ENCODE measurements at places on chromosomes 6 and 20.
A peak's percentile ranks its signal among the peaks of the same experiment; 100 is the strongest.

DNA sequence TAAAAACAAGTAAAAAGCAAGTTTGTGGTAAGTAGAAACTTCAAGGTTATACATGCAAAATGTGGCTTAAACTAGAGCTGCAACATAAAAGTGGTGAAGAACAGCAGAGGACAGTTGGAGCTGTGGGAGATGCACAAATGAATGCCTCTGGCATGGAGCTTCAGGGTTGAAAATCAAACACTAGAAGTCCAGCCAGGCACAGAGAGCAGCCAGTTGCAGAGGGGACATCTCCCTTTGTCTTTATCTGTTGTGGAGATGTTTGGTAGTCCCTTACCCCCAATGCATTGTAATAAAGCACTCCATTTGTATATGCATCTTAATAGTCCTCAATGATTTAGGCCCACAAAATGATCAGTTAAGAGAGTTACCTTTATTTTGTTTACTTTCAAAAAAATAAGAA, 73.1 kb upstream of the C20orf144 start:
- DNase-seq, result no peak

DNA sequence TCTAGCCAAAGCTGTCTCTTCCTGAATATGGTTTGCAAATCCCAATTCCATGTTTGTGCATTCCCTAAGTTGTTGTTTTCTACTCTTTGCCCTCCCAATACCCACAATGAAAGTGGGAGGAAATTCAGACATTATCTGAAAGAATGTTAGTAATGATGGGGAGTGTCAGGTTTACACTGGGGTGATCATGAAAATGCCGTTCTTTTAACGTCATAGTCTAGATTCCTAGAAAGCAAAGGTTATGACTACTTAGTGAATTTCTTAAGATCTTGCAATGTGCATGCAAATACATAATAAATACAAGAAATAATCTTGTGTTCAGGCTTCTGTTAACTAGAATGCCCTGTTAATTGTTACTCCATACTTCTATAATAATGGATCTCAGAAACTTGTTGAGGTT, 101.0 kb downstream of the LCA5 start:
- no peak for DNase-seq

DNA sequence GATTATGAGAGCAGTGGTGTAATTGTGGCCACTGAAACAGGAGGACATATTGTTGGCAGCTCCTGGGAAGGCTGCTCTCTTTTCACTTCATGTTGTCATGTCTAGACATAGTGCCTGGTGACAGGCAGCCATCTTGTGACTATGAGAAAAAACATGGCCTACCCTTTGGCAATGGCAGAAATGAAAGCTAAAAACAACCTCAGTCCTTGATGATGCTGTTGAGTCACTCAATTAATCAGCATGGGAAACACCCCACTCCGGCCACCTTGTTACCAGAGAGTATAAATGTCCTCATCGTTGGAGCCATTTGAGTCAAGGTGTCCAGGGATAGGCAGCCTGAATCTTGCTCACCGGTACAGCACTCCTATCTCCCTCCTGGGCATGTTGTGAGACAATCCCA, 31.2 kb upstream of the HMGA1 start:
- DNase-seq, result no peak

DNA sequence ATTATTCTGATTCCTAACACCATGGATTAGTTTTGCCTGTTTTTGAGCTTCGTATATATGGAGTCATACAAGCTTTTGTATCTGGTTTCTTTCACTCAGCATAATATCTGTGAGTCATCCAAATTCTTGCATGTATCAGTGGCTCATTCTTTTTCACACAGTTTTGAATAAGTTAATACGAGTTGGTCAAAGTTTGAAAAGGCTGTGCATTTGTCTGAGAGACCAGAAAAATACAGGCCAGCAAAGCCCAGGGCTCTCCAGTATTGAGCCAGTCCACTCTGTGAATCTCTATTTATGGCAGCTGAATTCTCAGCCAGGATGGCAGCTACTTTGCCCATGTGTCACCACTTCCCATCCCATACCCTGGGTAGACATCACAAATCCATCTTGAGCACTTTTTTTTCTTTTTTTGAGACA, 7.2 kb upstream of the CHMP4B start:
- DNase-seq, result no peak

DNA sequence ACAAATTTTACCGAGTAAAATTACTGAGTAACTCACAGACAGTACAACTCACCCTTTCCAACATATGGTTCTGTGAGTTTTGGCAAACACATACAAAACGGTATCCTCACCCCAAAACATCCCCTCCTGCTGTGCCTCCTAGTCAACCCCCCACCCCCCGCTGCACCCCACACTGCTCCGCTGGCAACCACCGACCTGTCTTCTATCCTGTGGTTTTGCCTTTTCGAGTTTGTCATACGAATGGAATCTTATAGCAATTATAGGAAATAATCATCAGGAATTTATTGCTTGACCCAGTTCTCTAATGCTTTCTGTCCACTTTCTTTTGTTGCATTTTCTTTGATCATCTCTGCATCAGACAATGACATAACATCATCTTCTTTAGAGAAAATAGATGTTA, 312.3 kb downstream of the KIF16B start:
- DNase-seq, result no peak

DNA sequence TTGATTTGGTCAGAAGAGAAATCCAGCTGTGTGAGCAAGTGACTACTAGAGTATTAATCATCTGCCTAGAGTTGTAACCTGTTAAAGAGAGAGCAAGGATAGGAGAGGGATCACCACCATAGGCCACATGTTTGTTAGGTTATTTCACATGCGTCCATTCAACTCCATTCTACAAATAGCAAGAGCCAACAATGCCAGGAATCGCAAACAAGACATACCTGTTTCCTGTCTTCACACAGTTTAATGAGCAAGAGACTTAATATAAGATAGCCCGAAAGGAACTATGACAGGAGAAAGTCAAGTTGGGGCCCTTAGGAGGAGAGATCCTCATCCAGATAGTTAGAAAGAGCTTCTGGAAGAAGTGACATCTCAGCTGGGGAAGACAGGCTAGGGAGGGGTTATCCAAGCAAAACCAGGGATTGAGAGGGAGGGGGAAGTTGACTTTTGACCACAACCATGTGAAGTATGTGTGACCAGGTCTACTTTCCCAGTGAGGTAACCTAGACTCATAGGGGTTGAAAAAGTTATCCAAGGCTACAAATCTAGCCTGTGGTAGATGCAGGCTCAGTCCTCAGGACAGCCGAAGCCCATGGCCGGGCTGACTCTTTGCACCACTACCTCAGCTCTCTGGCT, 147.4 kb downstream of the ALDH8A1 start:
- no peak for DNase-seq

GRCh38 chr6:50361641-50362331, 312.1 kb upstream of the DEFB112 start:
- DNase-seq, result no peak

GRCh38 chr6:161889324-161889723, 615.5 kb upstream of the AGPAT4 start:
- DNase-seq, result no peak

DNA sequence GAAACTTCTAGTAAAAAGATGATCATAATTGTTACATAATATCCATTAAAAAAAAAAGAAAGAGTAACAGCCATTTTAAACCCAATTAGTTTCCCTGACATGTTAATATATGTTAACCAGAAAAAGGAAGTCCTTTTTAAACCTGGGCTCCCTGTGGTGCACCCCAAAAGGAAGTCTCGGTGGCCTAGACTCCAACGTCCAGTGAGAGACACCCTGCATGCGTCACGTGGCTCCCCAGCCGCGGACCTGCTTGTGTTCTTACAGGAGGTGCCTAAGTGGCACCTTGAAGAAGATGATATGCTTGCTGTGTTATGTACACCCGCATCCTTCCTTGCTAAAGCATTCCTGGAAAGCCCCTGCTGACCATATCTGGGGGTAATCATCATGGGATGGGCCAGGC, 50.1 kb downstream of the FOXC1 start:
- DNase-seq, result no peak

DNA sequence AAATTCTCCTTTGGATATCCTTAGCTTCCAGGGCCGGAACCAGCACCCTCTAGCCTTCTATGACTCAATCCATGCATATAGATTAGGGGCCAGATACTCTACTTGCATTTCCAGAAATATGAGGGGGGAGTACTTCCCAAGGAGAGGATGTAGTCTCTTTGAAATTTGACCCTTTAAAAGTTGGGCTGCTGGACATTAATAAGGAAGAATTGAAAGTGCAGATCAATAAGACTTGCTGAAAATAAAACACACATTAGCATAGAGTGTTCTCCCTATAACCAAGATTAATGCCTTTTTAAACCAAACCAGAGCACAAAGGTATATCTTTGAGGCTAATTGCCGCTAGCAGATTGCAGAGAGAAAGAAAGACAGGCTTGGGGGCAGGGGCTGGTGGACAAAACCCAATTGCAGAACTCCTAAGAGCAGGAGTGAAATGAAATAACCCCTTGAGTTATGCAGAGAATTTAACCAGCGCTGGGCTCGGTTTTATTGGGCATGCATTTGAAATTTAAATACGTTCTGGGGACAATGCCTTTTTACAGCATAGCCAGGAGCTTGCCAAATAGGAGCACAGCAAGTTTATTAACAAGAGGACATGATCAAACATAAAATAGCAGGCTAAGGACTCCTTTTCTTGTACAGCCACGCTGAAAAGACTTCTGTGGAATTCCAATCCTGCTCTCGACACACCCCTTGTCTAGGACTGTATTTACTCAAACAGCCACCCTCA, 108.2 kb upstream of the SALL4 start:
- DNase-seq, result no peak

- DNase-seq, result peak; percentile 30
Measured at GRCh38 chr20:49635166-49635565, 67.2 kb upstream of the PTGIS start.

DNA sequence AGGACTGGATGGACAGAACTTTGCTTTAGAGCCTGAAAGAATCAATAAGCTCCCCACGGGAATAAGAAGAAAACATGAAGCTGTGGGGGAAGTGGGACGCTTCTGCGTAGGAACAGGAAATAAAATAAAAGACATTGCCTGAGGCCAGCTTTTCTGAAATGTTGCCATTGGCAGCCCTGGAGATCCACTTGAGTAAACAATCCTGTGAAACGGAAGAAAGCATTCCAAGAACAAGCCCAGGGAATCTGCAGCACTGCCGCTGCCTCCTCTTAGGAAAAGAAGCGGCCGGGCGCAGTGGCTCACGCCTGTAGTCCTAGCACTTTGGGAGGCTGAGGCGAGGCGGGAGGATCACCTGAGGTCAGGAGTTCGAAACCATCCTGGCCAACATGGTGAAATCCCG, 182.3 kb upstream of the RALGAPA2 start:
- DNase-seq, result no peak

DNA sequence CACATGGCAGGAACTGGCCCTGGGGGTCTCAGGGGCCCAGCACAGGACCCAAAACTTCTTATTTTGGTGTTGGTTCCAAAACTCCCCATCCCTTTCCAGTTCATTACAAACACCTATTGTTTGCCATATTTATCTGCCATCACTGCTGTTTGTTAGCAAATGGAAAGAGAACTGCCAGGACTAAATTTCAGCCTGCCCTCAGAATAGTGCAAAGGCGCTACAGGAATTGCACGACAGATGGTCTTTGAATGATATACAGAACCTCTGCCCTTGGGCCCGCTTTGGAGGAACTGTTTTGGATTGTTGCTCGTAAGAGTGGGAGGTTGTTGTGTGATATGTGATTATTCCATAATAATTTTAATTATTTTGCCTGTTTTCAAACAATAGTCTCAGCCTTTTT, 199.0 kb upstream of the FBXL4 start:
- DNase-seq, result no peak

GRCh38 chr6:18166312-18167036, 11.3 kb downstream of the KDM1B start:
- no peak for DNase-seq

GRCh38 chr6:81640891-81641290, 111.6 kb downstream of the TENT5A start:
- DNase-seq, result no peak

- no peak for DNase-seq
Measured at GRCh38 chr6:137350857-137351256, 131.7 kb upstream of the IFNGR1 start.

DNA sequence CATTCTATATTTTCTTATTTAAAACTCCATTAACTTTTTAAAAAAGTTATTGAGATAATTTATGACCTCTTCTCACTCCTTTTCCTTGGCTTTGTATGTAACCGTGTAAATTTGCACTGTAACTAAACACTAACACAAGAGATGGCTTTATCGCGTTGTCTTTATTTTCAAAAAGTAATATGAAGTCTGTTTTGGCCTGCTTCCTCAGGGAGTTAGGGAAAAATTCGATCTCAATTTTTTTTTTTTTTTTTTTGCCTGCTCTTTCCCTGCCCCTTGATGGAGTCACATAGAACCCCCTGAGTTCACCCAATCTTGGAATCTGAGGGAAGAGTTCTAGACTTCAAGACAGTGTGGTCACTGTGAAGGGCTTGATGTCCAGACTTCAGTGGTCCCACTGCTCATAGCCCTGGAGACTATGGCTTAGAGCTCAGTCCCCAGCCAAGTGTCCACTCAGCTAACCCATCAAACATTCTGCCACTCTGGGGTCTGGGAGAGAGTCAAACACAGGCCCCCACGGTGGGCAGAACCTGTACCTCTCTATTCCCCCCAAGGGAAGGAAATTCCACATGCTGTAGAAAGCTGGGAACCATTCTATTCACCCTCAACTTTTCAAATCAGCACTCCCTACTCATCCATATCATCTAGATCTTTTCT, 15.7 kb upstream of the TBC1D22B start:
- no peak for DNase-seq

DNA sequence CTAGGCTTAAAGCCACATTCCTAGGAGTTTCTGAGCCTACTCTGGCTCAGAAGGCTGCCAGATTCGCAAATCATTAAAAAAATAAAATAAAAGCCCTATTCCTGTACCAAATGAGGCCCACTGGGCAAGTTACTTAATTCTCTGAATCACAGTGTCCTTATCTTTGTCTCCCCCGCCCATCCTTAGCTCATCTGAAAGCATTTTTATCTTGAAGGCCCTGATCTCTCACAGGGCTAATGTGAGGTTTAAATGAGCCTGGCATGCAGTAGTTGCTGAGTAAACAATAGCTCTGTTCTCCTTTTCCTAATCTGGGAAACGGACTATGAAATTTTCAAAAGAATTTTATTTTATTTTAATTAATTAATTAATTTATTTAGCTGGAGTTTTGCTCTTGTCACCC, 2.1 kb upstream of the ZBTB12 start:
- no peak for DNase-seq

DNA sequence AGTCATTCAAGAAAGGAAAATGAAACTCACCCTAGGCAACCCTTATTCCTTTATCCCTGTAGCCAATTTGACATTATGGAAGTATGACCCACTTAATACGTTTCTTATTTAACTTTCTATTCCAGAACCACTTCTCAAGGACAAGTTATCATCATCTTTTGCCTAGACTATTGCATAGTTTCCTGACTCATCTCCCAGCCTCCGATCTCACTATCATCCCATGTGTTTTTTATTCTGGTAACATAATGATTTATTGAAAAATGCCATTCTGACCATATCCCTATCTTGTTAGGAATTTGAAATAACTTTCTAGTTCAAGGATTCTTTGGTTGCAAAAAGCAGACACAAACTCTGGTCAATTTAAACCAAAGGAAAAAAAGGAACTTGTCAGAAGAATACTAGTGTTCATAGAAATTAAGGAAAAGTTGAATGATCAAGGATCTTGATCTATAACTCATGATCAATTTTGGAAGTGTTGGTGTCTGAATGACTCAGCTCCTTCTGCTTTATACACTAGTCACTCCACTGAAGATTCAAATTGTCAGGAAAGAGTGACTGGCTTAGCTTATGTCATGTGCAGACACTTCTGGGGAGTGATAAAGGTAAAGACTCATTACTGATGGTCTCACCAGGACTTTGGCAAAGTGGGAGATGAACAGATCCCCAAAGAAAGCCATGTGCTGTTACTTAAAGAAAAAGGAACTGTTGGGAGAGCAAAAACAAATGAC, 8.5 kb upstream of the TINAG start:
- DNase-seq, result no peak
